Activated naive CD8-positive, alpha-beta T cell treated with anti-CD3 and anti-CD28 coated beads for 36 hours (primary cell): ENCODE measurements at places on chromosomes 13 and 19.

DNA sequence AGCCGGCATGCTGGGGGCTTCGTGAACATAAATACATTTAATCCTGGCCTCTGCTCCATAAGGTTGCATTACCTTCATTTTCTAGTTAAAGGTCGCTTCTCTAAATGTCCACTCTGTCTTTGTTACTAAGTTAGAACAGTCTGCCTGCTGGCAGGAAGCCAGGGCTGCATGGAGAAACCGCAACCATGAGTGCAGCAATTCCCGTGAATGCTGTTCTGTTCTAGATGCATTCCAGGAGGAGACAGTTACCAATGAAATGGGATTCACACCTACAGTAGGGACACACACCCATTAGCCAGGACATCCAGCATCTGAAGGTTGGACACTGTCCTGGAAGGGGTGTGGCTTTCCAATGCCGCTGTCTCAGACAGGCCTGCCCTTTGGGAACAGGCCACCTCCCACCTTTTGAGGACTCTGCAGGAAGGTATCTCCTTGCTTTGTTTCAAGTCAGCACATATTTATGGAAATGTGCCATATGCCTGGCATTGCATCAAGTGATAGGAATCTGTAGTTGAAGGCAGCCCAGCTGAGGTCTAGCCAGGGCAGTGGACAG lies 129.7 kb downstream of the SLC7A1 start:
- no peak for DNase-seq

DNA sequence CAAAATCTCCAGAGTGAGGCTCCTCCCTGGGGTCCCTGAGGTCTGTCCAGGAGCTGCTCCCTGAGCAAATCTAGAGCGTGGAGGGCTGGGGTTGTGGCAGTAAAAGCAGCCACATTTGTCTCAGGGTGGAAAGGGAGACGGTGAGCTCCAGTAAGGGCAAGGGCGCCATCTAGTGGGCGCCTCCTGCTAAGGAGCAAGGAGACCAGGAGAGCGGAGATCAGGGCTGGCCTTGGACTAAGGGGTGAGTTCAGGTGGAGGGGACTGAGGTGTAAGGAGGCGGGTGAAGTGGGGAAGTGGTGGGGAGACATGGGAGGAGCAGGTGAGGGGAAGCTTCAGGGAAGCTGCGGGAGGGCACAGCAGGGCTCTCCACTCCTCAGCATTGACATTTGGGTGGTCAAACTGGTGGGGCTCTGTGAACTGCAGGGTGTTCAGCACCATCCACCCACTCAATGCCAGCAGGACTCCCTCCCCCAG lies 5.3 kb upstream of the CEACAM21 start:
- DNase-seq, result peak; percentile 84

DNA sequence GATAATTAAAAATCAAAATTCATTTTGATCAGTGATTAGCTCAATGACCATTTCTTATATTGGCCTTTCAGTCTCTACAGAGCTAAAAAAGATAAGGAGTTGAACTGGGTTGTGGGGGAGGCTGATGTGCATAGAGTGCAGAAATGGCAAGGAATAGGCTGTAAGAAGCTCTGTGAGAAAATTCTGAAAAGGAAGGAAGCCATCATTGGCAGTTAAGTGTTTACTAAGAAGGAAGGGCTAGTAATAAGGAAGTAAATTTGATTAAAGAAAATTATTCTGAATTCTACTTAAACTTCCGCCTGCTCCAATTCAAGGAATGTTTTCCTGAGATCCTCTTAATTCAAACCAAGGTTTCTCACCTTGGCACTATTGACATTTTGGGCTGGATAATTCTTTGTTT lies 187.5 kb downstream of the MZT1 start:
- no peak for DNase-seq

GRCh38 chr13:109840201-109840892 lies 54.0 kb upstream of the IRS2 start:
- DNase-seq, result peak; percentile 3

DNA sequence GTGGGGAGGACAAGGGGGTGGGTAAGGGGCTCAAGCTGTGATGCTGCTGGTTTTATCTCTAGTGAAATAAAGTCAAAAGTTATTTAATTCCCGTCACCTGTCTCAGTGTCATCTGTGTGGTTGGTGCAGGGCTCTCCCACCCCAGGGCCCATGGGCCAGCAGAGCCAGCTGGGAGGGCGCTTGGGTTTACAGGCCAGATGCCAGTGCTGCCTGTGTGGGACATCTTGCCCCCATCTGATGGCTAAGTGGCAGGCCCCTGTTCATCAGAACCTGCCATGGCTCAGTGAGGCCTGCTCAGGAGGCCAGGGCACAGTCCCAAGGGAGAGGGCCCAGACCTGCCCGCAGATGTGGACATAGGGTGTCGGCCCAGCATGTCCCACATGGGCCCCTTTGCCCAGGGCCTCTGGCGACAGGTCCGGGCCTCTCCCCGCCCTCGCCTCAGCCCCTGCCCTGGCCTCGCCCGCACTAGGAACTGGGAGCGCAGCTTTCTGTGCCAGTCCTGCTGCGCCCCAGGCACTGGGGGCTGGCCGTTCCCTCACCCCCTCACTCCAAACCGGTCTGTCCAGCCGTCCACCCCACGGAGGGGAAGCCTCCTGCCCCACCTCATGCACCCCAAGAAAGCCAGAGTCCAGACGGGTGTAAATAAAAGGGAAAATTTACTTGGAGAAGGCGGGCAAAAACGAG lies 5.3 kb downstream of the ZNF296 start:
- DNase-seq, result no peak

GRCh38 chr13:49936075-49936967 lies at the start of gene SPRYD7:
TSS of gene SPRYD7 (minus strand) at chr13:49936340. CDS start at chr13:49936235, 105 bp downstream.
- peak; percentile 97 for DNase-seq

DNA sequence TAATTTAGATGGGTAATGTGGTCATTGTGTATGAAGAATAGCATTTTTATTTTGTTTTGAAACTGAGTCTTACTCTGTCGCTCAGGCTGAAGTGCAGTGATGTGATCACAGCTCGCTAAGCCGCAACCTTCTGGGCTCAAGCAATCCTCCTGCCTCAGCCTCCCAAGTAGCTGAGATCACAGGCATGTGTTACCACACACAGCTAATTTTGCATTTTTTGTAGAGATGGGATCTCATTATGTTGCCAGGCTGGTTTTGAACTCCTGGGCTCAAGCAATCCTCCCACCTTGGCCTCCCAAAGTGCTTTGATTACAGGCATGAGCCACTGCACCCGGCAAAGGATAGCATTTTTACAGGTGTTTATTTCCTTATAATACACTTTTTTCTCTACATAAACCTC lies 36.6 kb downstream of the SERTM1 start:
- DNase-seq, result no peak

DNA sequence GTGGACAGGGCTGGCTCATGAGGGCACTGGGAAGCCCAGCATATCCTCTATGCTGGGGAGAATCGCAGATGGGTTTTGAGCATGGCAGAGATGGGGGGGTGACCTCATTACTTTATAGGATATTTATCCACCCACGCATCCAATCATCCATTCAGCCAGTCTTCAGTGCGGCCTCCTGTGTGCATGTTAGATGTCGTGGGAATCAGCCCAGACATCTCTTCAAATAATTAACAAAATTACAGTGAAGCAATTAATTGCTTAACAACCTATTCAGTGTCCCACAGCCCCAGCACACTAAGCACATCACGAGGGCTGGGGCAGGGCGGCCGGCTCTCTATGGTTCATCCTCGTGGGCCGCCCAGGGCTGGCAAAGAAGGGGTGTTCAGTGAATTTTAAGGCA lies 21.6 kb downstream of the LIG1 start:
- DNase-seq, result no peak

GRCh38 chr13:20998649-20999415 lies 62.6 kb downstream of the LATS2 start:
- no peak for DNase-seq

GRCh38 chr19:49136771-49137171 lies 17.4 kb downstream of the PPFIA3 start:
- DNase-seq, result no peak

GRCh38 chr13:97715763-97716162 lies 237.7 kb upstream of the IPO5 start:
- no peak for DNase-seq

DNA sequence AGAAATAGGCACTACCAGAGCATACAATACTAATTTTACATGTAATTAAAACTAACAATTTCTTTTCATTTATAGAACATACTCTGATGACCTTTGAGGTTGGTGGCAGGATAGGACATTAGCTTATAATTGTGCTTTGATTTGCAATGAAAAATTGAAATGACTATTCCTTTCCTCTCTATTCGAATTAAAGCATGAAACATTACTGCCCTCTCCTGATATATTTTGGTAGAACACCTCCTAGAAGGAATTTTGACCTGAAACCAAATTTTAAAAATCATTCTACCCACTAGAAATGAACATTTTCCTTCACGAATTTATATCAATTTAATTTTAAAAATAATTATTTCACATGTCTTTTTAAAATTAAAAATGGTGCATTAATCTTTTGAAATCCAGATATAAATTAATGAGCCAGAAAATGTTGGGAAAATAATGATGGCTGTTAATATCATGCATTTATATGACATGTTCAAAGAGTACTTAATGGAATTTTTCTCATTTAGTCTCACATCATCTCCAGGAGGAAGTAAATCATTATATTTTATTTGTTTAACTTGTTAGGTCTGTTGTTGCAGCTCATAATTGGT lies 556.3 kb upstream of the ARGLU1 start:
- no peak for DNase-seq

GRCh38 chr19:41563854-41564514 lies 12.0 kb upstream of the CEACAM21 start:
- DNase-seq, result peak; percentile 74

DNA sequence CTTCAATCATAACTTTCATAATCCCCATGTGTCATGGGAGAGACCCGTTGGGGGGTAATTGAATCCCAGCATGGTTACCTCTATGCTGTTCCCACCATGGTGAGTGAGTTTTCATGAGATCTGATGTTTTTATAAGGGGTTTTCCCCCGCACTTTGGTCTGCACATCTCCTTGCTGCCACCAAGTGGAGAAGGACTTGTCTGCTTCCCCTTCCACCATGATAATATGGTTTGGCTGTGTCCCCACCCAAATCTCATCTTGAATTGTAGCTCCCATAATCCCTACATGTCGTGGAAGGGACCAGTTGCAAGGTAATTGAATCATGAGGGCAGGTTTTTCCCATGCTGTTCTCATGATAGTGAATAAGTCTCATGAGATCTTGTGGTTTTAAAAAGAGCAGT lies 524.9 kb downstream of the SLITRK5 start:
- DNase-seq, result no peak

GRCh38 chr13:51783428-51784094 lies 20.4 kb downstream of the DHRS12 start:
- DNase-seq, result no peak

DNA sequence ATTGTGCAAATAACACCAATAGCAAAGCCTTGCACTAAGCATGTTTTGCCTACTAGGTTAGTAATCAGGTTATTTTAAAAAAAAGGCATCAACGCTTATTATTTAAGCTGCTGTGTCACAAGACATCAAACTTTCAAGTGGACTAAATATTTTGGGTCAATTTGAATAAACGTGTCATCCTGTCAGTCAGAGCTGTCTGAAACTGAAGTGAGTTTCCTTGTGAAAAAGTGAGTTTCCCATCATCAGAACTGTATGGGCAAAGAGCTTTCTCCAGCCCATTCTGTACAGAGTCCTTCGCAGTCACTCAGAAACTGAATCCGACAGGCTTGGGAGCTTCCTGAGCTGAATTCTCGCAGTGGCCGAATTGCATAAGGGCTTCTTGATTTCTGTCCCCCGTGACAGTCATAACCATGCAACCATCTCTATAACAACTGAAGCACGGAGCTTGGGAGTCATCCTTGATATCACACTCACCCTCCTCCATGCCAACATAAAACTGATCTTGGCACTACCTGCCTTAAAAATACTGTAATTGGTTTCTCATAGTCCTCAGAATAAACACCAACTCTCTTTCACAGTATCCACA lies 139.8 kb downstream of the MIPEP start:
- DNase-seq, result no peak

DNA sequence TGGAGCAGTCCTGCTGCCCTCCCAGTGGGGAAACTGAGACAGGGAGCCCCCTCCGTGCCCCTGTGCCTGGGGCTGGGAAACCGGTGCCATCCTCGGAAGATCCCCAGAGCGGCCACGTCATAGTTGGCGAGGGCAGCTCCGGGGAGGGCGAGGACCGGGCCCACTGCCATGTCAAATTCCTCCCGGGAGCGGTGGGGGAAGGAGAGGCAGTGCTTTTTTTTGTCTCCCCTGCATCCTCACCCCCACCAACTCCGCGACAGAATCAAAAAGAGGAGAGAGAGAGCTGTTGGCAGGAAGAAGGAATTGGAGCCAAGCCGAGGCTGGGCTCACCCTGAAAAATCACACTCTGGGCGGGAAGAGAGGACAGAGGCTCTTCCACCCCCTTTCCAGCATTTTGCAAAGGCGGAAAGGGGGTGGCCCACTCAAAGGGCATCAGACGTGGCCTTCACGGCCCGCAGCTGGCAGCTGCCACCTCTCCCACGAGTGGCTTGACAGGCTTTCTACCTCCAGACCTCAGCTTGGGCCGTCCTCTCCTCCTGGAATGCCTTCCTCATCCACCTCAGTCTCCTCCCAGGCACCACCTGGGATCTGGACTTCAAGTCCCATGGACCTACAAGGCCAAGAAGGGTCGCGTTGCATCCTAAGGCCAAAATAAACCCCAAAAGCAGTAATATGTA lies 19.6 kb upstream of the NFIC start:
- DNase-seq, result no peak

DNA sequence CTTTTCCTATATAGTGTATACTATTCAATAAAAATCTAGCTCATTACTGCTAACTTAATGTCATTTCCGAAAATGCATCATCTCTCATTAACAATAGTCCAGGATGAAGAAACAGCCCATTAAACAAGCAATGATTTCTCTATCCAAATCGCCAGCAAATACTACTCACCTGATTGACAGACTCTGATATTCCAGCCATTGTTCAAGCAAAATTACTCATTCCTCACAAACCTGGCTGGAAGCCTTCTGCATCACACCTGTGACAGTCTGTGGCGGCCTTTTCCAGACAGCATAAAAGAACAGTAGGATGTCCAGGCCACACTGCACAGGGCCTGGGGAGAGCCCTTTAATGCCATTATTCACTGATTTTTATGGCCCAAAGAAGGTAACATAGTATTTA lies 115.9 kb downstream of the ABCC4 start:
- no peak for DNase-seq

DNA sequence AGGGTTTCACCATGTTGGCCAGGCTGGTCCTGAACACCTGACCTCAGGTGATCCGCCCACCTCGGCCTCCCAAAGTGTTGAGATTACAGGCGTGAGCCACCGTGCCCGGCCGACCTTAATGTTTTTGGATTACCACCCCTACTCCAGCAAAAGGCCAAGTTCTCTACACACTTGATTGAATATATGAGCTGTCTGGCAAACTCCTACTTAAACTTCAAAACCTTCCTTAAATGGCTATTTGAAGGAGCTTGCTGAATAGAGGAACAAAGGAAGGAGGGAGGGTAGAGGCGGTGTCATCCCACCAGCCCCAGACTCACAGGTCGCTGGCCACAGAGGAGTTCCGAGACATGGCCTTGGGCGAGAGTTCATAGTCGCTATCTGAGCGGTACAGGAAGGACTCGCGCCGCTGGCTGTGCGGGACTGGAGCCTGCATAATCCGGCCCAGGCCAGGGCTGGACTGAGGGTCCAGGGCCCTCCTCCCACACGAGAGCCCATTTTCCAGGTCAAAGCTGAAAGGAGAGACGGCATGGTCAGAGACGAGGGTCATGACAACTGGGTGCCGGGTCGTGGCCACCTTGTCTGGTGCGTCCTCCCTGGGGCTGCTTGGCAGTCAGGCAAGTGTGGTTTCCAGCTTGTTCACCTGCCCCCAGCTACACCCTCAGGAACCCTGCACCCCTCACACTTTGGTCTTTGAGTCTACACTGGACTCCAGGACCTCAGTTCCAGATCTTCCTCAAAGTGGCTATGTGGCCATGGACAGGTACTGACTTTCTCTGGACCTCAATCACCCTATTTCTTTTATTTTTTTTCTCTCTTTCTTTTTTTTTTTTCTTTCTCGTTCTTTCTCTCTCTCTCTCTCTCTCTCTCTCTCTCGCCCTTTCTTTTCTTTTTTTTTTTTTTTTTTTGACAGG lies 4.2 kb downstream of the PDE4C start:
- no peak for DNase-seq
